Right atrium auricular region (tissue), 2 donors: ENCODE measurements at places on chromosomes 12 and 14.
A peak's percentile ranks its signal among the peaks of the same experiment; 100 is the strongest.

DNA sequence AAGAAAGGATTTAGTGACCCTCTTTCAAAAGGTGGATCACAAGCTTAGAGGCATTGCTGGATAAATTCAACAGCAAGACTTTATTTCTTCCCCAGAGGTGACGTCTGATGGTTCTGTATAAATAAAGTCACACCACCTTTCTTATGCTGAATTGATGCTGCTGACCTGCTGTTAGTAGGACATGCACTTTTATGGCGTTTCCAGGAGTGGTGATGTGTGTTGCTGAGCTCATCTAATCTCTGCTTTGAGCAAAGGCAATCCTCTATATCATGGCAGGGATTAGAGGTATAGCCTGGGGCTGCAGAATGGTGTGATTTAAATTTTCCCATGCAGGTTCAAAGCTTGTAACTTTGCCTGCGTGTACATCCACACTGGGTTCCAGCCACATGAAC, 94.9 kb downstream of the ETV6 start:
- H3K27ac ChIP-seq, result no peak overlapping the region
- H3K27me3 ChIP-seq, result no peaks in the 10 kb centered on the region
- H3K4me3 ChIP-seq, result no peak overlapping the region
- H3K4me1 ChIP-seq, result no peaks in the 10 kb centered on the region
- no peaks in the 10 kb centered on the region for H3K36me3 ChIP-seq
- no peak for DNase-seq

DNA sequence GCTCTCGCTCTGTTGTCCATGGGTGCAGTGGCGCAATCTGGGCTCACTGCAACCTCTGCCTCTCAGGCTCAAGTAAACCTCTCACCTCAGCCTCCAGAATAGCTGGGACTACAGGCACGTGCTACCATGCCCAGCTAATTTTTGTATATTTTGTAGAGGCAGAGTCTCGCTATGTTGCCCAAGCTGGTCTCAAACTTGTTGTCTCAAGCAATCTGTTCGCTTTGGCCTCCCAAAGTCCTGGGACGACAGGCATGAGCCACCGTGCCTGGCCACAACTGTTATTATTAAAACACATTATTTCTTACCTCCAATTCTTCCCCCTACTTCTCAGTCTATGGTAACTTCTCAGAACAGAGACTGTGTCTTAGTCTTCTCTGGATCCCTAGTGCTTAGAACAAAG, 143.3 kb downstream of the DICER1 start:
- peaks cover 17% of the 10 kb centered on the region for H3K4me1 ChIP-seq
- H3K27me3 ChIP-seq, result no peaks in the 10 kb centered on the region
- no peak overlapping the region for H3K27ac ChIP-seq
- no peak for DNase-seq
- H3K36me3 ChIP-seq, result no peaks in the 10 kb centered on the region

- H3K27ac ChIP-seq, result no peak overlapping the region
- peaks cover 14% of the 10 kb centered on the region for H3K36me3 ChIP-seq
- no peak overlapping the region for H3K4me3 ChIP-seq
Observed at GRCh38 chr12:106861984-106862916, 87.8 kb downstream of the RIC8B start.

DNA sequence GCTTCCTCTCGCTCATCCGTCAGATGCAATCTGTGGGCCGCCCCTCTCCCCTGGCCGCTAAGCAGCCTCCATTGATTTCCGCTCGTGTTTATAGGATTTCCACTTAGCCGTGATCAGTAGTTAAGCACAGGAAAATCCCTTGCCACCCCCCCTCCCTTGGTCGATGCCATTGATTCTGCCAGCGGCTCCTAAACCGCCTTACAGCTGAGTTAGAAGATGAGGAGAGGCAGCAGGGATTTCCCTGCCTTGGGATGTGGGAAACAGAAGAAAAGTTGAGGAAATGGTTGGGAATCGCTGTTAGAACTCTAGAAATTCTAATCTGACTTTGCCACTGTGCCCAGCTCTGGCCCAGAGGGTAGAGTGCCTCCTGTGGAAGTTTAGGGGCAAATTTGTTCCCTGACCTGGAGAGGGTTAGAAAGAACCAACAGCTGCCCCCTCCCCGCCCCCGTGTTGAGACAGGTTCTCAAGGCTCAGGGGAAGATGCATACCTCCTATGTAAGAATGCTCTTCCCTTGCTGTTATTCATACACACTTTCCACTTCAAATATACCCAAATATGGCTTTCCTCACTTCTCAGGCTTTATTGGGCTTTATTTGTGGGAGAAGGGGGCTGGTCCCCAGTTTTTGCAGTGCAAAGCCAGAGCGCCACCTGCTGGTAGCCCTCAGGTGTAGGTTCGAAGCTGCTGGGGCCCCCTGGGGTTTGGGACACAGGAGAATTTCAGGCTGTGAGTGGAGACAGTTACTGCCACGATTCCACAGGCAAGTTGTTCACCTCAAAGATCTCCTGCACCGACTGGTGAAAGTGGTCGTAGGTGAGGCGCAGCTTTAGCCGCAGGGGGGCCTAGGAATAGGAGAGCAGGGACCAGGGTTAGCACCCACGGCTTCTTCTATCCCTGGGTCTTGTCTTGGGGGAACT, 3.2 kb downstream of the THTPA start:
- no peak overlapping the region for H3K4me3 ChIP-seq
- no peaks in the 10 kb centered on the region for H3K27me3 ChIP-seq
- peaks cover 10% of the 10 kb centered on the region for H3K36me3 ChIP-seq
- no peak overlapping the region for H3K27ac ChIP-seq
- no peaks in the 10 kb centered on the region for H3K4me1 ChIP-seq
- DNase-seq, result no peak

DNA sequence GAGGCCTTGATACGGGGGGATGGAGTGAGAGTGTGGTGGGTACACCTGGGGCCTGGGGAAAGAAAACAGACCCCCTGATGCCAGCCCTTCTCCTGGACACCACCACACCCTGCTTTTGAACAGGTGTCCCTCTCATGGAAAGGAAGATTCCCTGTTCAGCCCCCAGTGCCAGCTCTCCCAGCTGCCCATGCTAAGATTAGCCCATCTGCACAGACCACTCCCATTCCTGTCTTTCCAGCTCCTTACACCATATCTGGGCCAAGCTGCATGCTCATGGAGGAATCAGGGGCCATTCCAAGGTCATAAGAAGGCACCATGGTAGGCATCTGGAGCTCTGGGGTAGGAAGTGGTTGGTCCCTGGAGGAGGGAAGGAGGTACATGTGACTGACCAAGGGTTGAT, 9.6 kb downstream of the NAB2 start:
- H3K36me3 ChIP-seq, result peaks cover 58% of the 10 kb centered on the region
- H3K4me1 ChIP-seq, result no peaks in the 10 kb centered on the region
- DNase-seq, result no peak
- H3K27me3 ChIP-seq, result no peaks in the 10 kb centered on the region
- no peak overlapping the region for H3K4me3 ChIP-seq
- no peak overlapping the region for H3K27ac ChIP-seq

DNA sequence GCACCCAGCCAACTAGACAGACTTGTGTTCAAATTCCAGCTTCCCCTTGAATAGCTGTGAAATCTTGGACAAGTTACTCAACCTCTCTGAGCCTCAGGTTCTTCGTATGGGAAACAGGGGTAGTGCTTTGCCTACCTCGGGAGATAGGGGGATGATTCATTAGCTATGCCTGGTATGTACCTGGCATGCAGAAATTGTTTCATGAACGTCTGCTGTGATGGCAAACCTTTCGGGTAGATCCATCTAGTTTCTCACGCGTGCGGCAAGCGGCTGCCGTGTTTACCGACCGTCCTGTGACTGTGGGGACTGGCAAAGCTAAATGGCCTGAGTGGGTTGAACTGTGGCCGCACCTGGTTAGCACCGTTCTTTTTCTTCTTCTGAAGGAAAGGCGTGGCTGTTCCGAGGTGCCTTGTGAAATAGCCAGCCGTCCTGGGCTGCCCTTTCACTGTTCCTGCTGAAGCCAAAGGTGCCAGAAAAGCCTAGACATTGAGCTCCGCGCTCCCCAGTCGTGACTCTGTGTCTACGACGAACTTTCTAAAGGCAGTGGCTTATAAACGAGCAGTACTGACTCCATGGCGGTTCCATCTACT, 40.6 kb upstream of the MED13L start:
- H3K4me3 ChIP-seq, result no peak overlapping the region
- peaks cover 32% of the 10 kb centered on the region for H3K4me1 ChIP-seq
- no peaks in the 10 kb centered on the region for H3K27me3 ChIP-seq
- no peak for DNase-seq
- no peak overlapping the region for H3K27ac ChIP-seq
- no peaks in the 10 kb centered on the region for H3K36me3 ChIP-seq

GRCh38 chr14:32980178-32980901, 41.7 kb downstream of the NPAS3 start:
- H3K27me3 ChIP-seq, result no peaks in the 10 kb centered on the region
- no peak overlapping the region for H3K27ac ChIP-seq
- no peaks in the 10 kb centered on the region for H3K36me3 ChIP-seq
- H3K4me3 ChIP-seq, result no peak overlapping the region
- H3K4me1 ChIP-seq, result no peaks in the 10 kb centered on the region

- no peaks in the 10 kb centered on the region for H3K27me3 ChIP-seq
- H3K4me1 ChIP-seq, result peaks cover 24% of the 10 kb centered on the region
- H3K36me3 ChIP-seq, result no peaks in the 10 kb centered on the region
- no peak overlapping the region for H3K4me3 ChIP-seq
- H3K27ac ChIP-seq, result peak overlapping the region; percentile 42
Observed at GRCh38 chr12:26239122-26239851, 43.9 kb downstream of the SSPN start.

GRCh38 chr12:104680491-104680890, 223.7 kb downstream of the CHST11 start:
- H3K27me3 ChIP-seq, result no peaks in the 10 kb centered on the region
- no peak overlapping the region for H3K27ac ChIP-seq
- DNase-seq, result no peak
- no peaks in the 10 kb centered on the region for H3K4me1 ChIP-seq

GRCh38 chr14:85319998-85320630, 209.8 kb upstream of the FLRT2 start:
- no peaks in the 10 kb centered on the region for H3K27me3 ChIP-seq
- H3K27ac ChIP-seq, result no peak overlapping the region
- no peaks in the 10 kb centered on the region for H3K36me3 ChIP-seq
- no peak overlapping the region for H3K4me3 ChIP-seq
- H3K4me1 ChIP-seq, result no peaks in the 10 kb centered on the region

GRCh38 chr14:67940486-67941455, 121.2 kb downstream of the RAD51B start:
- no peak for DNase-seq
- H3K27ac ChIP-seq, result peak overlapping the region; percentile 65
- no peaks in the 10 kb centered on the region for H3K27me3 ChIP-seq
- H3K4me1 ChIP-seq, result no peaks in the 10 kb centered on the region
- H3K36me3 ChIP-seq, result no peaks in the 10 kb centered on the region
- H3K4me3 ChIP-seq, result no peak overlapping the region

GRCh38 chr12:10722905-10723746, at the start of gene YBX3:
Gene YBX3, minus strand, starts transcription at chr12:10723323. Its CDS starts 212 bp downstream, at chr12:10723111.
- peak; percentile 91 for DNase-seq
- H3K4me3 ChIP-seq, result peak within 1 kb of the TSS; percentile 95
- H3K36me3 ChIP-seq, result no peaks in the 10 kb centered on the region
- no peaks in the 10 kb centered on the region for H3K27me3 ChIP-seq
- H3K27ac ChIP-seq, result peak within 1 kb of the TSS; percentile 98

GRCh38 chr14:78951602-78952001, 781.4 kb downstream of the NRXN3 start:
- DNase-seq, result no peak
- no peak overlapping the region for H3K27ac ChIP-seq
- H3K27me3 ChIP-seq, result no peaks in the 10 kb centered on the region
- H3K4me1 ChIP-seq, result no peaks in the 10 kb centered on the region

GRCh38 chr14:95516554-95517181, at the start of gene SYNE3:
Gene SYNE3, minus strand, starts transcription at chr14:95516650. Its CDS starts 40,829 bp downstream, at chr14:95475821.
- no peaks in the 10 kb centered on the region for H3K27me3 ChIP-seq
- no peak for DNase-seq
- H3K4me1 ChIP-seq, result no peaks in the 10 kb centered on the region
- peak within 1 kb of the TSS; percentile 97 for H3K27ac ChIP-seq
- H3K4me3 ChIP-seq, result peak within 1 kb of the TSS; percentile 80

GRCh38 chr14:95072310-95072905, 84.9 kb downstream of the DICER1 start:
- no peaks in the 10 kb centered on the region for H3K27me3 ChIP-seq
- H3K4me1 ChIP-seq, result no peaks in the 10 kb centered on the region
- no peak overlapping the region for H3K27ac ChIP-seq
- no peak for DNase-seq
- H3K36me3 ChIP-seq, result no peaks in the 10 kb centered on the region

- H3K36me3 ChIP-seq, result no peaks in the 10 kb centered on the region
- H3K4me1 ChIP-seq, result peaks cover 10% of the 10 kb centered on the region
- H3K27me3 ChIP-seq, result no peaks in the 10 kb centered on the region
- no peak for DNase-seq
- no peak overlapping the region for H3K4me3 ChIP-seq
Observed at GRCh38 chr14:49966304-49966809, 73.5 kb downstream of the ARF6 start.

DNA sequence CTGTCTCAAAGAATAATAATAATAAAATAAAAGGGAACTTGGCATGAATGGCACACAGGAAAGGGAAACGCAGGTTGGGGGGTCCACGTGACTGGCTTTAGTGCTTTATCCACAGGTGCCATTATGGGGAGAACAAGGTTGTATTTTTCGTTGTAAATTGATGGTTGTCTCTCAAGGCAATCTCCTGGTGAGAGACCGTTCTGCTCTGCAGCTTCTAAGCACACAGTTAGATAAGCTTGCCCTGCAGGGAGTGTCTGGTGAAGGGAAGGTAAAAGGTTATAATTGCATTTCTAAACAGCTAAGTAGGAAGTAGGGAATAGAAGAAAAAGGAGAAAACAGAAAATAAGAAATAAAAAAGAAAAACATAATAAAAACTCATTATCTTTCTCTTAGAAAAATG, 69.1 kb upstream of the CPSF6 start:
- H3K36me3 ChIP-seq, result no peaks in the 10 kb centered on the region
- H3K27ac ChIP-seq, result no peak overlapping the region

DNA sequence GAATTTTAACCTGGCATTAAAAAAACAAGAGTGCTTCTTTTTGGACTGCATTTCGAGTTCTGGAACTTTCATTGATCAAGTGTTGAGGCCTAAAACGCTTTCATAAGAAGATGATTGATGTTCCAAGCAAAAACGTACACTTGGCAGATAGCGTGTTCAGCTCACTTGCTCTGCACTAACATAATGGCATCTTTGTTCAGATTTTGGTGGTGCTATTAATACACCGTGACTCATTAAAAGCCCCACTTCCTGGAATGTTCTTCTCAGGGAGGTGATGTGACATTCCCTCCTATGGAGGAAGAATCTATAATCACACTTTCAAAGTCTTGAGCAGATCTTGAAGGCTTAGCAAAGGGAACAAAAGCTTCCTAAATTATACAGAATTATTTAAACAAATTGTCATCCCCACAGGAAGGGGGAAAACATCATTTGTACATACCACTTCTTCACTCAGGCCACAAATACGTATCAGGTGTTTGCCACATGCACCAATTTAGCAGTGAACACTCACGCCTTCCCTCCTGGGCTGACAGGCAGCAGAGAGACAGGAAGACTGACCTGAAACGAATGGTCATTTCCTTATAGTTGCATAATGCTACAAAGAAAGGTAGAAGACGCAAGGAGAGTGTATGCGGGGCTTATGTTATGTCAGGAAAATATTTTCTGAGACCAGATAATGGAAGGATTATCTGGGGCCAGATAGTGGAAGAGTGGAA, 15.4 kb downstream of the HSP90AA1 start:
- no peak overlapping the region for H3K4me3 ChIP-seq
- no peaks in the 10 kb centered on the region for H3K4me1 ChIP-seq
- H3K27ac ChIP-seq, result no peak overlapping the region
- H3K36me3 ChIP-seq, result no peaks in the 10 kb centered on the region
- H3K27me3 ChIP-seq, result no peaks in the 10 kb centered on the region

- no peaks in the 10 kb centered on the region for H3K36me3 ChIP-seq
- H3K27me3 ChIP-seq, result no peaks in the 10 kb centered on the region
- no peak for DNase-seq
- H3K4me3 ChIP-seq, result no peak overlapping the region
- H3K27ac ChIP-seq, result no peak overlapping the region
Observed at GRCh38 chr12:85949253-85949652, 75.2 kb downstream of the NTS start.

GRCh38 chr14:80233470-80234089, 22.3 kb upstream of the DIO2 start:
- no peak for DNase-seq
- no peaks in the 10 kb centered on the region for H3K4me1 ChIP-seq
- no peaks in the 10 kb centered on the region for H3K27me3 ChIP-seq
